Epithelial cell of esophagus (primary cell): ENCODE measurements at places on chromosomes 1 and 21.

DNA sequence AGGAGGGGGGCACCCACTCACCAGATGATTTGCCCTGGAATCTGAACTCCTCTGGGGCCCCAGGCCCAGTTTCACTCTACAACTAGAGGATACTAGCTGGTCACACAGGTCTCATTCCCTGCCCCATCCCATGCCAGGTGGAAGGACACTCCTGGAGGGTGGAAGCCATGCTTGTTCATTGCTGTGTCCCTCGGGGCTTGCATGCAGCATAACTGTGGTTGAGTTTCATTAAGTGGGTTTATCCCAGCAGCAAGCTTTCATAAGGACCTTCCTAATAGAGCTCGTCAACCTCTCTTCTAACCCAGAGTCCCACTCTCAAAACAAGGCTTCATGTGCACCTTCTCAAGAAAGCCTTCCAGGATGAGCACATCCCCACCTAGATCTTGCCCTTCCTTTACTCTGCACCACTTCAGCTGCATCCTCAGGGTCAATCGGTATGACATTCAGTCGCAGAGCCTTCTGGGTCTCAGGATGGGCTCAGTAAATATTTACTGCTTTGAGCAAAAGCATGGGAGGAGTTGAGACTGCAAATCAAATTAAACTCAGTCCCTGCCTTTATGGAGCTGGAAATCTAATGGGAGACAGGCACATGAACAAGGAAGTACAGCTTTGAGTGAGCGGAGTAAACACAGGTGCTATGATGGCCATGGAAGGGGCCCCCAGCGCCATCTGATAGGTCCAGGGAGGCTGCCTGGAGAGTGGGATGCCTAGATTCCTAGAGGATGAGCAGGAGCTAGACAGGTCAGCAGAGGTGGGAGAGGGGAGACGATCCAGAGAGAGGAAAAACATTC, 32.3 kb downstream of the LAMB3 start:
- DNase-seq, result no peak

GRCh38 chr1:223035724-223036478, 107.1 kb downstream of the TLR5 start:
- DNase-seq, result no peak

GRCh38 chr1:174723816-174724215, 275.9 kb upstream of the CACYBP start:
- DNase-seq, result no peak

DNA sequence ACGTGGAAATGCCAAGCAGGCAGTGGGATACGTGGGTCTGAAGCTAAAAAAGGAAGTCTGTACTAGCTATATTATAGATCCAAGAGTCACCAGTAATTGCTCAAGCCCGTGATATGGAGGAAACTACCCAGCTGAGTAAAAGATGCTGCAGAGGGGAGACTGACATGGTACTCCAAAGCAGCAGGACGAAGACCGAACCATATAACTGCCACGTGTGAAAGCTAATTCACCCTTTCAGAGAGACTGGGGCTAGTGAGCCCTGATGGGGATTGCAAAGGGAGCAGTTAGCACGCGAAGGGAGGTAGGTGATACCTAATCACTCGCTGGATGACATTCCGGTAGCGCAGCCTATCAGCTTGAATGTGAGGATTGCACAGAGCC, 316 bp downstream of the AP4B1 start:
- DNase-seq, result no peak

DNA sequence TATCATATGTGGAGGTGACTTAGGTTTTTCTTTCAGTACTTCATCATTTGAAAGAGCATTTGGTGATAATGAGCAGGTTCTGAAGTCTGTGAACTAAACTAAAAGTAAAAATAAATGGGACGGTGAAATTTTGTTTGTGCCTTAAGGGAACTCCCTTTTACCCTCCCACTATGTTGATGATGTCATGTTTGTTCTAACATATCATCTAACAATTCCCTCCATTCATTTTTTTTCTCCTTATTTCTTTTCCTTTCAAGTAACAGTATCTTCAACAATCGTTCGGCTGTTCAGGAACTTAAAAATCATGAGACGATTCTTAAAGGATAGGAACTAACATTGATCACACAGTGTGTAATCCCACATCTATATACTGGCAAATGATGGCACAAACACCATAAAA, 30.0 kb upstream of the IRF2BP2 start:
- no peak for DNase-seq

DNA sequence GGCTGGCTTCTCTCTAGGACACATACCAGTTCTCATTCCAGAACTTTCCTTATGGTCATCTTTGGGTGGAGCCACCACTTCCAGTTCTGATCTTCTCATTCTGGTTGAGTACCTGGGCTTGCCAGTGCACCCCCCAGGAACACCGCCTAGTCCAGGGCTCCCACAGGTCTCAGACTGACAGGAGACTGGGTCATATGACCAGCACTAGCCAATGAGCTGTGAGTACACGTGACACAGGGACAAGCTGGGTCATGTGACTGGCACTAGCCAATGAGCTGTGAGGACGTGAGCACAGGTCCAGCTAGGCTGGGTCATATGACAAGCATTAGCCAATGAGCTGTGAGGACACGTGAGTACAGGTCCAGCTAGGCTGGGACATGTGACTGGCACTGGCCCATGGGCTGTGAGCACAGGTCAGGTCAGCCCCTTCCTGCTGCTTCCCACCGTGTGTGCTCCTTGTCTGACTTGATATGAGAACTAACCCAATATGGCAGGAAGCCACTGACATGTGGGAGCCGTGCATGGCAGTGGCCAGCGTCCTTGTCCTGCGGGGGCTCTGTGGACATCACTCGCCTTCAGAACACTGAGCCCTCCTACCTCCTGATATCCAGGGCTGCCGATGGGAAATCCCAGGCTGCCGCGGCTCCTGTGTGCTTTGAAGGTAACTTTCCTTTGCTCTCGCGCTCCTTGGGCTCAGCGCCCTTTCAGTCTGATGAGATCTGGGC, 22.7 kb downstream of the KRTAP10-1 start:
- no peak for DNase-seq

DNA sequence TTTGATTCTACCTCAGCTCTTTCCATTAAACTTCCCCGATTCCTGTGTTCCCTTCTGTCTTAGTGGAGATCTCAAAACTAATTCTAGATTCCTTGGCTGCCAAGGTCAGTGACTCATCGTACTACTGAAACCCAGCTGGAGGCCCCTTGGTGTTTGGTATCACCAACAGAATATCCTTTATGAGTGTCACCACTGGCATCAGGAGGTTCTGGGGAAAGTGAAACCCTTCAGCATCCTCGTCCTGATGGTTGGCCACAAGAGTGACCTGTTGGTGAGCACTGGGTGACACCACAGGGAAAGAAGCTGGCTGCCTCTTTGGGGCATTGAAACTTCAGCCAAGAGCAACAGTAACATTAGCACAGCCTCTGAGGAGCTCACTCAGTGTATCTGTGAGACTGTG, 9.6 kb downstream of the RAB42 start:
- DNase-seq, result peak; percentile 78

- no peak for DNase-seq
Observed at GRCh38 chr21:35043549-35043948, 5.6 kb downstream of the RUNX1 start.

GRCh38 chr21:14477841-14478240, 68.3 kb downstream of the SAMSN1 start:
- no peak for DNase-seq

- DNase-seq, result no peak
Observed at GRCh38 chr1:2476061-2476999, at the start of gene PLCH2. TSS of gene PLCH2 (plus strand) at chr1:2476289. CDS start at chr1:2476589, 300 bp downstream.

GRCh38 chr1:81802457-81802706, 1.6 kb downstream of the ADGRL2 start:
- DNase-seq, result peak; percentile 18

DNA sequence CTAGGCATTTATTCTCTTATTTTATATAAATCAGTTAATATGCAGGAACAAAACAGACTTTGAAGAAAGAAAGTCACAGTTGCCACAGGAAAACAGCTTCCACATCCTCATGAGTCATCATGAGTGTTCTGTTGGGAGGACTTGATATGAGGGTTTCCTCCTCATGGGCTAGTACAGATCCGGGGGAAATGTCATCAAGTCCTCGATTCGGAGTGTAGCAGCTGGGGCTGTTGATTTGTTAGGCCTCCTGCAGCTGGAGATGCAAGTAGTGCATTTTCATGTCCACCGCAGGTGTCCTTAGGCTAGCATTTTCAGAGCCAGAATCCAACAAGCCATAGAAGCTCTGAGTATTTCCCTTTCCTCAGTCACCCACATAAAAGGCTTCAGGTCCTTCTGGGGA, 36.7 kb downstream of the ADAM30 start:
- DNase-seq, result peak; percentile 76

DNA sequence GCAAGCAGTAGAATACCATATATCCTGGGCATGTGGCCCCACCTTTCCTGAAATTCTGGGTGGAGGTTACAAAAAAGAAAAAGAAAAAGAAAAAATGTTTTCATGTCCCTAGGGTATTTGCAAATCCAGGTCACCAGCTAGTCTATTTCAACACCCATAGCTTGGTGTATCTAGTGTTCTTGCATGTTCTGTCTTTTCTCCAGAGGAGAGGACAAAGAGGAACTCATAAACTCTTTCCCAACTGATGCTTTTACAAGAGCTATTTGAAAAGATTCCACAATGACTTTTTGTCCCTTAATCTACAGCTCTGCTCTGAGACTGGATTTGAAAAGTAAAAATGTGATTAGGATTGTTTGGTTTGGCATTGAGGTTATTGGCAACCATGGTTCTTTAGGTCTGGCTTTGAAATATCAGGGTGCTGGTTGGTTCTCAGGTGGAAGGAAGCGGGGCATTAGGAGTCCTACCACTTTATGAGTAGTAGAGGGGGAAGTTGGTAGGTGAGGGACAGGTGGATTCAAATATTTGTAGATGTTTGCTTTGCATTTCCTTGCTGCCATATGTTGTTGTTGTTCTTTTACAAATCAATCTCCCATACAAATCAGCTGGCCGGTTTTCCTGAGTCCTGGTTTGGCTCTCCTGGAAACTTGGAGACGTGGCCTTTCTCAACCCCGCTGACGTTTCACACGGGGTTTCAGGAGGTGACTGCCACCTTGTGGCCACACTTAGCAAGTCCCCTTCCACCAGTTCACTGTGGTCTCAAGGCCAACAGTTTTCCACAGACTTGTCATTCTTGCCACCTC, 126.7 kb upstream of the KIAA0040 start:
- DNase-seq, result peak; percentile 79

GRCh38 chr1:219834314-219834917, 93.9 kb downstream of the SLC30A10 start:
- DNase-seq, result no peak

DNA sequence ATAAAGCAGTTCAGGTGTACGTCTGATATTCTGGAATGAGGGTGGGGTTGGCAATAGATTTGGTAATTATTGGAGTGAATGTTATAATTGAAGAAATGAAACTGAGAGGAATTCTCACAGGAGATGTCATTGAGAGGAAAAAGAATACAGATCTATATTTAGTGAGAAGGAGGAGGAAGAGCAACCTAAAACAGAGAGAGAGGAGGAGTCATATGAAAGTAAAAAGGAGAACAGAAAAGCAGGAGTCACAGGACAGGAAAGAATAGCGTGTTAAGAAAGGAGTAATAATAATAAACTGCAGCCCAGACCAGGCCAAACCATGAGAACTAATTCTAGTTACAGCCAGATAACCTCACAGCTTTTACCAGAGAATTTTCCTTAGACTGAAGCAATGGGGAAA, 62.7 kb upstream of the MROH9 start:
- no peak for DNase-seq

DNA sequence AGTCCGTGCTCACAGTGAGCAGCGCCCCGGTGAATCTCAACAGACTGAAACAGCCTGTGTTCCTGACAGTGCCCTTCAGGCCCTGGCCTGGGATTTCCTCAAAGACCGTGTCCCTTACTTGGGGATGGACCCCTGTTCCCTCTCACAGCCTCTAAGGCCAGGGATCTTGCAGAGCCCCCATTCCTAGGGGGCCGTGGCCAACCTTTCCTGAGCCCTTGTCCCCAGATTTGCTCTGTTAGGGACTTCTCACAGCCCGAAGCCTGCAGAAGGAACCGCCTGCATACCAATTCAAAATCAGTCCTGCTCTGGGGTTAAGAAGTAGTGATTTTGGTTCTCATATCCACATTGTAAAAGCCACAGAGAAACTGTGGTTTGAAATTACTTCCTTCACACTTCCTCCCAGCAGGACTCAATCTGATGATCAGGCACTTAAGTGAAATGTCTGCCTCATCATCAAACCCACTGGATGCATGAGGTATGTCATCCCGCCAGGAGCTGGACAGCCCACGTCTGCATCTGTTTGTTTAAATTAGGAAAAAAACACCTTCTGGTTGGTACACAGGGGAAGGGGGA, 14.9 kb downstream of the ABCA4 start:
- DNase-seq, result no peak

GRCh38 chr1:184299796-184300195, 87.0 kb upstream of the C1orf21 start:
- no peak for DNase-seq

DNA sequence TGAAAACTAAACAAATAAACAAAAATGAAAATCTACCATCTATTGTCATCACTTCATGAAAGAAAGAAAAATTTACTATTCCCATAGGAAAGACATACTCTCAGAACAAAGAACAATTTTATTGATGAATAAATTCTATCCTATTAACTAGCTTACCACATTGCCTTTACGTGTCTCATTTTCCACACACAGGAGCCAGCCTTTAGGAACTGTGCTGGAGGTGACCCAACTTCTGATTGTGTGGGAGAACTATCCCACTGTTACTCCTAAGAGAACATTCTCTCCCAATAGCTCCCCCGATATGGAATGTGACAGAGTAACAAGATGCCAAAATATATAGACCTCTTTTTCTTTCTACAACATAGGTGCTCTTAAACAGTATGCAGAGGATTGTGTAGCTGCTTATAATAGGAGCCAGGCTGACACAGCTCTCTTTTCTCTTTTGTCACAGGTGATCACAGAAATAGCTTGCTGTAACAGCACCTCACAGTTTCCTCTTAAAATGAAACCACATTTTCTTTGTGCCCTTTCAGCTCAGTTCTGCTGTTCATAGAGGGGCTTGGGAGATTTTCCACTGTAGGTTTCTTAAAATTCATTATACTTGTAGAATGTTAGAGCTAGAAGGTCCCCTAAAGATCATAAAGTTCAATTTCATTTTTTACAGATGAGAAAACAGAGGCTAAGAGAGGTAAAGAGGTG, 35.5 kb downstream of the C21orf91 start:
- DNase-seq, result no peak

GRCh38 chr1:87673748-87674147, 345.1 kb downstream of the LMO4 start:
- DNase-seq, result no peak

GRCh38 chr1:243378669-243379068, 122.8 kb downstream of the SDCCAG8 start:
- no peak for DNase-seq

- DNase-seq, result no peak
Observed at GRCh38 chr1:191366686-191367085, 791.6 kb upstream of the RGS18 start.

- no peak for DNase-seq
Observed at GRCh38 chr1:2477309-2477708, 1.2 kb downstream of the PLCH2 start.

GRCh38 chr1:66916320-66916719, 8.3 kb downstream of the DNAI4 start:
- DNase-seq, result no peak

GRCh38 chr1:41882068-41882477, 36.6 kb downstream of the HIVEP3 start:
- peak; percentile 44 for DNase-seq

GRCh38 chr1:17994046-17994445, 113.6 kb upstream of the IGSF21 start:
- DNase-seq, result no peak
